Cardiac muscle cell (in vitro differentiated cells and primary cell): ENCODE measurements at places on chromosomes 1 and 21.
A peak's percentile ranks its signal among the peaks of the same experiment; 100 is the strongest.

- DNase-seq = no peak
Measured at GRCh38 chr1:98979463-98979862, 25.2 kb downstream of the PLPPR5 start.

DNA sequence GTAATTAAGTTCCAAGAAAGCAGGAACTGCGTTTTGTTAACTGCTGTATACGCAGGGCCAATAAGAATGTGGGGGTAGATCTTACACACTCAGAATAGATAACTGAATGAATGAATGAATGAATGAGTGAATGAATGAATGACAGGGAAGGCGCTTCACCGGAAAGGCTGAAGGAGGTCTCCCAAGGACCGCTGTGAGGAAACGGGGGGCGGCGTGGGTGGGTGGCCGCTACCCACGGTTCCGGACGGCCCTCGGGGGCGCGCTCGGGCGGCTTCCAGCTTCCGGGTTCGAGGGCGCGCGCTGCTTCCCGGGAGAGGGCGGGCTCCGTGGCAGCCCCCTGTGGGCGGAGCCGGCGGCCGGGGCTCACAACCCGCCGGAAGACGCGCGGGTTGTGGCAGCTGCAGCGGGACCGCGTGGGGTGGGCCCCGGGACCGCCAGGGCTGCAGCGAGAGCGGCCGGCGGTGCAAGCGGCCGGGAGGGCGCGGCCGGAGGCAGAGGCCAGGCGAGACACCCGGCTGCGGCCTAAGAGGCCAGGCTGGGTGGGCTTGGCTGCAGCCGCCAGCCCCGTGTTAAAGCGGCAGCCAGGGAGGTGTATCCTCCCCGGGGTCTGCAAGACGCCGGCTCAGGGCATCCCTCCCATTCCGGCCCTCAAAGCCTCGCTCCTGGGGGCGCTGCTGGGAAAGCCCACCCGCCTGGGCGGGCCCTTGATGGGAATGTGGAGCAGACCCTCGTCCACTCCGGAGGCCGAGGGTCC is at the start of gene ZFP69:
Gene ZFP69, plus strand, starts transcription at position 367 of the 754 bp plus-strand sequence. CDS start 2,072 bp downstream, outside the sequence.
- peak; percentile 81 for DNase-seq

GRCh38 chr1:197252973-197253372 is 15.1 kb upstream of the CRB1 start:
- no peak for DNase-seq

GRCh38 chr21:41873005-41873404 is 6.1 kb downstream of the PRDM15 start:
- no peak for DNase-seq
